Kasumi-1 (cell line): ENCODE measurements at places on chromosomes 11 and 22.
A peak's percentile ranks its signal among the peaks of the same experiment; 100 is the strongest.

DNA sequence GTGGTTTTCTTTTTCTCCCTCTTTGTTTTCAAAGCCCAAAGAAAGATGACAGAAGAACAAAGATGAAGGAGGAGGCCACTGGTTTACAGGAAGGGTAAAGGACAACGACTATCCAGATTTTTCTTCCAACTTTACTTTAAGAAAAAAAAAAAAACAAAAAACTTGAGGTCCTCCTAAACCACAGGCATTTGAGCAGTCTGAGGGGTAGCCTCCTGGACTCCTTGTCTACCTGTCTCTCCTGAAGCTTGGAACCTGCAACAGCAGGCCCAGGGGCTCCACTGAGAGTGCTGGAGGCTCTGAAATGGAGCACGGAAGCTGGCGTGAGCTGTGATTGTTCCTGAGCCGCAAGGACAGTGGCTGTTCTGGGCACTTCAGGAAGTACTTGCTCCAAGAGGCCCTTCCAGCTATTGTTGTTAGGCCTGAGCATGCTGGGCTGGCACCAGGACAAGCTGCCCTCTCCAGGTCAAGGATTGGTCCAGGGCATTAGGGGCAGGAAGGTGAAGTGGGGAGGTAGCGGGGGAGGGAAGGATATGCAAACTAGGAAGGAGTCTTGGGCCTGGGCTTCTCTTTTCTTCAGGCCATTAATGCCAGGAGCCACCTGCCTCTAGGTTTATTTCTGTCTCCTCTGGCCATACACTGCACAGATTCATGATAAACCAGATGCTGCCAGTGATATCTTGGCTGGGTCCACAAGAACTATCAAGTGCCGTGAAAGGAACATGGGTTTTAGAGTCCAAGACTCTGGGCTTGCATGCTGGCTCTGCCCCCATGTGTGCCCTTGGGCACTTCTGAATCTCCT is 147.3 kb downstream of the CCDC34 start:
- DNase-seq, result no peak

DNA sequence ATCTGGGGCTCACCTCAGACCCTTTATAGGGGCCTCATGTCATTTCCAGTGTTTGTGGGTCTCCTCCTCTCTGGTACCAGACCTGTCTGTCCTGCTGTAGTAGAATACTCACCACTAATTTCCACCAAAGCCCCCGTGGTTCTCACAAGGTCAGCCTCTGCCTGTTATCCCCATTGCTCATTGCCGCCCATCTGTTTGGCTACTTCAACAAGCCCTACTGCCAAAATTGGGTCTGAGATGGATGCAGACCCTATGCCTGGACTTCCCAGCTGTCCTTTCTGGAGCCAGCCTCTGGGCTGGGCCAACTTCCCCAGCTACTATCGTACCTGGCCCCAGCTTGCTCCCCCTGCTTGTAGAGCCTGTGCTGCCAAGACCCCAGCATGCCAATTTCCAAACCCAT is 152.1 kb upstream of the ISX start:
- DNase-seq, result no peak

DNA sequence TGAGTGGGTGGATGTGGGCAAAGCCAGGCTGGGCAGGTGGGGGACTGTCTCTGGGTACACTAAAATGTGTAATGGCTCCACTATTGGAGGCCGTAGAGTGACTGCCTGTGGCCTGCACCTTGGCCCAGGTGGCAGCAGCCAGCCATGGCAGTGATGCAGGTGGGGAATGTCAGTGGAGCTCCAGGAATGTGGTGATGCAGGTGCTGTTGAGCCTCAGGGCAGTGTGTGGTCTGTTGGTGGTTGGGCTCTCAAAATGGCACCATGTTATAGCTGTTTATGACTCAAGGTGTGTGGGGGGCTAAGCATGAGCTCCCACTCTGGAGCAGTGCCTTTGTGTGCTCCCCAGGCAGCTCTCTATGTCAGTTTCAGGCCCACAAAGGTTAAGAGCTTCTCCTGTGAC is 40.2 kb upstream of the CCDC90B start:
- DNase-seq, result no peak

DNA sequence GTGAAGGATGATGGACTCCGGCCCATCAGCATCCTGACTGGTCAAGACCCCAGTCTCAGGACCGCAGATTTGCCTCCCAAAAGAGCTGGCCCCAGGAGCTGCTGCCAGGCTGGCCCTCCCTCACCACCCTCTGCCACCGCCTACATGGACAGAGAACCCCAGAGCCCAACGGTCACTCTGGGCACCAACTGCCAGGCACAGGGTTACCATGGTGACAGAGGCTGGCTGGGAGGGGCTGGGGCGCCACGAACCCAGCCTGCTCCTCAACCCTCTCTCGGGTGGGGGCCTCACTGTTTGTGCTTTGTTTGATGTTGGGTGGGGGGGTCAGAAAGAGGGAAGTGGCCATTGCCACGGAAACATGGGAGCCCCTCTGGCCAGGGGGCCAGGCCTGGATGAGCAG is 55.8 kb downstream of the ELFN2 start:
- no peak for DNase-seq

- peak; percentile 78 for DNase-seq
These were observed 5.0 kb upstream of the RASL10A start for GRCh38 chr22:29320546-29320945.

GRCh38 chr11:73976451-73977151 is 6.0 kb downstream of the UCP2 start:
- DNase-seq, result no peak

DNA sequence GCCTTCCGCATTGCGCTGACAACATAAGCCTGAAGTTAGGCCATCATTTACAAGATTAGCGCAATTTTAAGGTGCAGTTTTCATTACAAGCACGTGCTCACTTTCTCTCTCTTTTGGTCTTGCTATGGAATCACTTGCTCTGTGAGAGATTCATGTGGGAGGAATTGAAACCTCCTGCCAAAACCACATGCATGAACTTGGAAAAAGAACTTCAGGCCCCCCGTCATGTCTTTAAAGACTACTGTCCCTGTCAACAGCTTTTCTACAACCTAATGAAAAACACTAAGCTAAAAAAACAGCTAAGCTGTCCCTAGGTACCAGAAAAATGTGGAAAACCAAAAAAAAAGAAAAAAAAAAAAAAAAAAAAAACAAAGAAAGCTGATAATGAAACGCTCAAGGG is 1707.6 kb upstream of the RAG2 start:
- DNase-seq, result no peak

GRCh38 chr11:1428762-1429316 is 39.1 kb downstream of the BRSK2 start:
- no peak for DNase-seq

- DNase-seq, result no peak
These were observed 20.9 kb upstream of the KIAA0930 start for GRCh38 chr22:45261407-45262088.

DNA sequence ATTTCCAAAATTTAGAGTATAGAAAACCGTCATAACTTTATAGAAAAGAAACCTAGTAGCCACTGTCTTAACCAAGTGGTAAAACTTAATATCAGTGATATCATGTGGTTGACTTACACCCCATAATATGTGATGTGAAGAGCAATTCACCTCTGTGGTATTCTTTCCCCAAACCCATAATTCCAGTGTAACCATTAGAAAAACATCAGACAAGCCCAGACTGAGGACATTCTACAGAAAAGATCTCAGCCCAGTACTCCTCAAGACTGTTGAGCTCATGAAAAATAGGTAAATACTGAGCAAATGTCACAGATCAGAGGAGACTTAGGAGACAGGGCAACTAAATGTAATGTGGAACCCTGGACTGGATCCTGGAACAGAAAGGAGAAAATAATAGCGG is 134.6 kb downstream of the PGR start:
- DNase-seq, result no peak

DNA sequence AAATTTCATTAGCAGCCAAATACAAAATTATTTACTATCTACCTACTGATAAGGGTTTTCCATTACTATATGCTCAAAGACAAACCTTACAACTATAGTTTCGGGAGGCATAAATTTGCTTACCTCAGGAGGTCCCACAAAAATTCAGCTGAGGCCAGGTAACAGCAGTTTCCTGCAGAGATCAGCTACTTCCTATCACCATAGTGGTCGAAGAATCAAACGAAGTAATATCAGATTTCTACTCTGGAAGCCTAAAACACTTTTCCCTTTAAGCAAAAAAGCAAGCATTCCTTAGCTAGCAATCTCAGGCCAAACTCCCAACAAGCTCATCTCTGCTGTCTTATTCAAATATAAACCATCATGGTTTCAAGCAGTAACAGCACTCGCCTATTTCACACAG is 3.1 kb downstream of the NAP1L4 start:
- DNase-seq, result peak; percentile 29

DNA sequence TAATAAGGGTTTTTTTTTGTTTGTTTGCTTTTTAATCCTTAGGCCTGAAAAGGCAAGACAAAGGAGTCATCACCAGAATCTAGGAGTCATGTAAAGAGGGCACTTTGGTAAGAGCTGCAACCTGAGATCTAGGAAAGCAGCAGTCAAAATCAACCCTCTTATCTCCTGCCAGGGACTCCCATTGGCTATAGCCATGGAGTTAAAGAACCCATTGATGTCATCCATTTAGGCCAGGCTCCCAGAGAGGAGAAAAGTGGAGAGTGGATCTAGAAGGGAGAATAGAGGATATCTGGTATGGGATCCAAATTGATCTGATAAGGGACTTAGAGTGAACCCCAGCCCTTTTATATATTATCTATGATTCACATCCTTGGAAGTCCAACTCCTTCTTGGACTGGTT is 35.9 kb downstream of the ZNF215 start:
- DNase-seq, result no peak

DNA sequence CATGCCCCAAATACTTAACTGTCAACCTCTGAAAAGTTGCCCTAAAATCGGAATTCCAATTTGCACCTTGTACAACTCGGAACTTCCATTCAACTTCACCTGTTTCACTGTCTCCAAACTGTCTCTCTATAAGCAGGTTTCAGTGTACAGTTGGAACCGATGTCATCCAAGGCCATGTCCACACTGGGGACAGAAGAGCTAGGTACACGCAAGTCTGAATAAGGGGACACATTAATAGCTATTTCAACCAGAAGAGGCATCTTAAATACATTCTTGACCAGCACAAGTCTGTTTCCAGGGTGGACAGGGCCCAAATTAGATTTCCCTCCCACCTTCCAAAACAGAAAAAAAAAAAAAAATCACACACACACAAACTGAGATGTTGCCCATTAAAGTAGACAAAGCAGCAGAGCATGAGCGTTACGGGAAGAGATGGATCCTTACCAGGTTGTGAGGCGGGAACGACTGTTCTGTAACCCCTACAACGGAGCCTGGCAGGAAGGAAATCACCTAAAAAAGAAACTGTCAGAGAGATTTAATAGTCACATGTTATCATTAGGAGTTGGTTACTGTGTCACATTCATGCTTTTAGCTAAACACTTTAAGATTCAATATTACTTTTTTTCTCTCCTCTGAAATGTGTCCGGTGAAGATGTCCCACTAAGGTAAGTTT is 1.7 kb downstream of the CREBZF start:
- DNase-seq, result no peak

DNA sequence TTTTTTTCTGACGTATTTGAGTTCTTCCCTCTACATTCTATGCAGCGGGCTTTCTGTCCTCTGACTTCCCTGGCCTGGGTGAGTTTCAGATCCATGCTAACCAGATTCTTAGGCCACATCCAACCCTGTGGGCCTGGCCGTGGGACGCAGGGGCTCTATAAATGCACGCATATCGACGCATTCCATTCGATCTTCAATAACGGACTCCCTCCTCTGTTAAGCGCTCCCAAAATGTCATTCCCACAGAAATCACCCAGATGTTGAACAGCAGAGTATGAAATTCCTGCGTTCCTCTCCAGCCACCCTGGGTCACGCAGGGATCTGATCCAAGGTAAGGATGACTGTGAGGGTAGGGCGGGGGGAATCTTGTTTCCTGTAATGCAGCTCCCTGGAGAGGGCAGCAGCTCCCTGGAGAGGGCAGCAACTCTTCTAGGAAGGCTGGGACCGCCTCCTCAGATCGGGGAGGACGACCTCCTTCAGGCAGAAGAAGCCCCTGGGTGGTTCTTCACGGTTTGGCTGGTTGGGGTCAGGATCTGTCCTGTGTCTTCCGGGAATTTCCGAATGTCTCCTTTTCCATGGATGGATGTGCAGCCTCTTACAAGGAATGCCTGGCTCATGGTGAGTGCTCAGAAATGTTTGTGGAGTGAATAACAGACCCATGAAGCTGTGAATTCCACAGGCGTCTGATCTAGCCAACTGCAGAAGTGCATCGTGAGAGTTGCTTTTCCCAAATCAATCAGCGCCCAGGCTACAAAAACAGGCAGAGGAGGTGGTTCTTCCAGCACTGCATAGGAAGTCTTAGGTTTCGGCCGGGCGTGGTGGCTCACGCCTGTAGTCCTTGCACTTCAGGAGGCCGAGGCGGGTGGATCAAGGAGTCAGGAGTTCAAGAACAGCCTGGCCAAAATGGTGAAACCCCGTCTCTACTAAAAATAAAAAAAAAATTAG is 12.2 kb downstream of the MRGPRD start:
- DNase-seq, result no peak
